ENCODE measurements at places on chromosomes 1 and 21.
A peak's percentile ranks its signal among the peaks of the same experiment; 100 is the strongest.

DNA sequence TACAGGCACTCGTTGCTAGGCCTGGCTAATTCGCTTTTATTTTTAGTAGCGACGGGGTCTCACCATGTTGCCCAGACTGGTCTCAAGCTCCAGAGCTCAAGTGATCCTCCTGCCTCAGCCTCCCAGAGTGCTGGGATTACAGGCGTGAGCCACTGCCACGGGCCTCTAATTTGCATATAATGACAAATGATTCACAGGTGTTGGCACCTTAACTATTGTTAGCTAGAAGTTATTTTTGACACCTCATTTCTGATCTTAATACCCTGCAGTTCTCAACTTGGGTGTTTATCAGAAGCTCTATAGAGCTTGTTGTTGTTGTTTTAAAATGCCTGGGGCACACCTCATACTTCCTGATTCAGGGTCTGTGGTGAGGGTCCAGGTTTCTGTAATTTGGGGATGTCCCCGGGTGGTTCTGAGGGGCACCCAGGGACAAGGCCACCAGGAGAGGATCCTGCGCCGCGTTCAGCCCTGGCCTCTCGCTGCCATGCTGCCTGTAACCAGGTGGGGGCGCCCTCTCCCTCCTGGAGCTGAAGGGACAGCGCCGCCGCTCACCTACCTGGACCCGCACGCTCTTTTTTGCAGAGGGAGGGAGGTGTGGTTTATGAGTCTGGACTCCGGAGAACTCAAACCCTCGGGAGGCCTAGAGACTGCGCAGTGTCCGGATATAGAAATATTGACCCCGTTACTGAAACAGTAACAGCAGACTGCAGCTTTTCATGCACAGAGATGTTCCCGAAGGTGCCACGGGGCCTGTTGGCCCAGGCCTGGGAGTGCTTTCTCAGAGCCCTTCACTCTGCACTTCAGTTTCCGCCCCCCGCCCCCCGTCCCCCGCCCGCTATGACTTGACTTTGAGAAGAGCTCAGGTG is 23.0 kb upstream of the NEK2 start:
- peak; percentile 85 for DNase-seq

DNA sequence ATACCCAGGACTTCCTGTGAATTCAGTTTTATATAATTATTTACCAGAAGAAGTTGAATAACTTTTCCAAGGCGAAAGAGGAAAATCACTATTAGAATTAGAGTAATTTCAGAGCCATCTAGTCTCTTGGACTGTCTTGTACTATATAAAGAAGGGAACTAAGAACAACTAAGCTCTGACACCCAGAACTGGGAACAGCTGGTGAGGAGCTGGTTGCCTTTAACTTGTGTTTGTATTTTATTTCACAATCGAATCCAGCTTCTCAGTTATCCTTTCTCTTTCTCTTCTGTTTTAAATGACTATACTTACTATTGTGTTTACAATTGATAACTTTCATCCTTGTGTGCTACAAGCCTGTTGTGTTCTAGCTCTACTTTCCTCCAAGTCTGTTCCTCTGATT is 8.4 kb downstream of the SNX27 start:
- DNase-seq = no peak

DNA sequence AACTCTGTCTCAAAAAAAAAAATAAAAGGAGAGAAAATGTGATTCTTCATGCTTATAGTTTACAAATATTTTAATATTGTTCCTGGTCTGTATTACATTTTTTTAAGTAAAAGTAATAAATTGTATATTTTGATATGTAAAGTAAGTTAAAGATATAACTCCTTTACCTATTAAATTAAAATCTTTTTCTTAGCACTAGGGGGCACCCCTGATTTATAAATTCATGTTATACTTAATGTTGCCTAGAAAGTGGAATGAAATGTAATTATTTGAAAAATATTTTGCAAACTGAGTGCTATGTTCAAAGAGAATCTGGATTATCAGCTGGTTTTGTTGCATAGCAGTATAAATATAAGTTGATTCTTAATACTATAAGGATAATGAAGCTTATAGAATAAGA is 49.2 kb downstream of the RALGPS2 start:
- no peak for DNase-seq

GRCh38 chr1:13697738-13698137 is 2.2 kb upstream of the PRDM2 start:
- DNase-seq = peak; percentile 14

GRCh38 chr1:165174491-165174890 is 182.0 kb downstream of the LMX1A start:
- no peak for DNase-seq

DNA sequence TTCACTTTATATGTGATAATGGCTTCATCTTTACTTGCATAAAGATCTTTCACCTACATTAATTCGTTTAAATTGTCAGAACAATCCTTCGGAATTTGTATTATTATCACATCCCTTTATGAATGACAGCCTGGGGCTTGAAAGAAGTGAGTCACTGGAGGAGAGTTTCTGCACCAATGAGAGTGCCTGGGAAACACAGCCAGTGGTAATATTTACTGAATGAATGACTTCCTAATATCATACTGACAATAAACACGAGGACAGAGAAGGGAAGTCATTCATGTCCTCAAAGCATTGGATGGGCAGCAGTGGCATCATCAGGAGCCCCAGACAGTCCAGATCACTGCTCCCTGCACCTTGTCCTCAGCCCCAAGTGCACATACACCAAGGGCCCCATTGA is 40.7 kb upstream of the PDE4B start:
- no peak for DNase-seq

- no peak for DNase-seq
These were observed 26.1 kb downstream of the PCAT6 start for GRCh38 chr1:202836623-202837403.
